ENCODE measurements at places on chromosomes 2 and 18.

- DNase-seq: no peak
- H3K4me1 ChIP-seq: no peaks in the 10 kb centered on the region
- H3K27me3 ChIP-seq: no peaks in the 10 kb centered on the region
- H3K4me3 ChIP-seq: no peak overlapping the region
- H3K27ac ChIP-seq: no peak overlapping the region
Measured at GRCh38 chr2:73031095-73031678, 40.3 kb downstream of the SFXN5 start.

GRCh38 chr2:40279001-40279400 lies 172.9 kb downstream of the SLC8A1 start:
- peak; percentile 54 for DNase-seq
- H3K4me1 ChIP-seq: peaks cover 20% of the 10 kb centered on the region
- no peak overlapping the region for H3K27ac ChIP-seq
- H3K4me3 ChIP-seq: peak overlapping the region; percentile 16

GRCh38 chr2:144379851-144380311 lies 140.0 kb downstream of the ZEB2 start:
- H3K27ac ChIP-seq: no peak overlapping the region
- DNase-seq: no peak
- H3K36me3 ChIP-seq: no peaks in the 10 kb centered on the region
- no peaks in the 10 kb centered on the region for H3K27me3 ChIP-seq
- H3K4me3 ChIP-seq: no peak overlapping the region

DNA sequence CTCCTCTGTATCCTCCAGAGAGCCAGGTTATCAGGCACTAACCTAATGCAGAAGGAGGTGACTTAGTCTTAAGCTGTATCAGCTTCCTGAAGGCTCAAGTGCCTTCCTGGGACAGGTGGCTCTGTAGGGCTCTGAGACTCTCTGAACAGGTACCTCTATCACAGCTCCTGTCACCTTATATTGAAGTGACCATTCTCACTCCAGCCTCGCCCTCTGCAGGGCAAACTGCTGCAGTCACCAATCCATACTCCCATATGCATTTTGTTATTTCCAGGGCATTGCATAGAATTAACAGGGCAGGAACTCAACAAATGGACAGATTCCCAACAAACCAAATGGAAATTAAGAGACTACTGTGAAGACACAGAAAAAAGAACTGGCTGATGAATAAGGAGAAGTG lies 203.0 kb upstream of the REV1 start:
- DNase-seq: no peak
- no peak overlapping the region for H3K27ac ChIP-seq
- H3K4me3 ChIP-seq: no peak overlapping the region
- no peaks in the 10 kb centered on the region for H3K36me3 ChIP-seq

- H3K27me3 ChIP-seq: no peaks in the 10 kb centered on the region
- H3K4me1 ChIP-seq: peaks cover 18% of the 10 kb centered on the region
- no peak for DNase-seq
- no peak overlapping the region for H3K27ac ChIP-seq
- H3K36me3 ChIP-seq: no peaks in the 10 kb centered on the region
Measured at GRCh38 chr2:42842466-42842865, 50.1 kb upstream of the HAAO start.

- no peak overlapping the region for H3K27ac ChIP-seq
- no peaks in the 10 kb centered on the region for H3K4me1 ChIP-seq
- H3K4me3 ChIP-seq: no peak overlapping the region
- peaks cover 11% of the 10 kb centered on the region for H3K27me3 ChIP-seq
Measured at GRCh38 chr2:95074663-95075439, 46.8 kb downstream of the MRPS5 start.

DNA sequence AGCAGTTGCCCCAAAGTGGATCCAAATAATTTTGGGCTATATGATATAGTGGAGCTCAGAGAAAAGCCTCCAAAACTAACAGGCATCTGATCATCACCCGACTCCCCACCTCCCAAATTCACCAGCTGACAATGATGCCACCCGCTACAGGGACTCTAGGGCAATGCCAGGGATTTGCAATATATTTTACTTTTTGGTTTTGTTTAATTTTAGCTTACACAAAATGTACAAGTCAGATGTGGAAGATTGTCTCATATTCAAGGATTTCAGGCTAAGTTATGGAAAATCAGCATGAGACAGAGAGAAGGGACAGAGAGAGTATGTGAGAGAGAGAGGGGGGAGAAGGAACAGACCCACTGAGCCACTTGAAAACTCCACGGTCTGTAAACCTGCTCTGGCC lies 187.4 kb downstream of the TMEM247 start:
- peaks cover 9% of the 10 kb centered on the region for H3K4me1 ChIP-seq
- H3K27me3 ChIP-seq: no peaks in the 10 kb centered on the region
- no peak overlapping the region for H3K4me3 ChIP-seq
- no peak for DNase-seq
- H3K36me3 ChIP-seq: no peaks in the 10 kb centered on the region
- H3K27ac ChIP-seq: no peak overlapping the region

Measured in fibroblast of lung (primary cell).